ENCODE measurements at places on chromosomes 2 and 18.

DNA sequence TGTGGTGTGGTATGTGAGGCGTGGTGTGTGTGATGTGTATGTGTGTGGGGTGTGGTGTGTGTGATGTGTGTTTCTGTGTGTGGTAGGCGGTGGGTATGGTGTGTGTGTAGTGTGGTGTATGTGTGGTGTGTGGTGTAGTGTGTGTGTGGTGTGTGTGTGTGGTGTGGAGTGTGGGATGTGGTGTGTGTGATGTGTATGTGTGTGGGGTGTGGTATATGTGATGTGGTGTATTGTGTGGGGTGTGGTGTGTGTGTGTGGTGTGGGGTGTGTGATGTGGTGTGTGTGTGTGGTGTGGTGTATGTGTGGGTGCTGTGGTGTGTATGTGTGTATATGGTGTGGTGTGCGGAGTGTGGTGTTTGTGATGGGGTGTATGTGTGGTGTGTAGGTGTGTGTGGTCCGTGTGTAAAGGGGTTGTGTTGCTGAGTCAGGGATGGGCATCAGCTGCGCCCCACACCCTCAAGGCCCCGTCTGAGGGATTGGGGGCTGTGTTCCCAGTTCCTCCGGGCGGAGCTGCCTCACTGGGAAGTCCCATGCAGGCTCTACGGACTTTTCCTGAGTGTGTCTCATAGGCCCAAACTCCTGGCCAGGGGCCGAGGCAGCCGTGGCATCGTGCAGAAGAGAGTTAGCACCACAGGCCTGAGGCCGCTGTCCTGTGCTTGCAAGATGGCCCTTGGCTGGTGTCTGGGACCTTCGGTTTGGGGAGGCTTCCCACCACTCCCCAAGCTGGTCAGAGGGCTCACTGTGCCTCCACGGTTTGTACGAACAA is 18.2 kb upstream of the ARL4C start:
- no peak for DNase-seq

- DNase-seq: no peak
Observed at GRCh38 chr18:51279367-51279984, 82.0 kb upstream of the MEX3C start.

DNA sequence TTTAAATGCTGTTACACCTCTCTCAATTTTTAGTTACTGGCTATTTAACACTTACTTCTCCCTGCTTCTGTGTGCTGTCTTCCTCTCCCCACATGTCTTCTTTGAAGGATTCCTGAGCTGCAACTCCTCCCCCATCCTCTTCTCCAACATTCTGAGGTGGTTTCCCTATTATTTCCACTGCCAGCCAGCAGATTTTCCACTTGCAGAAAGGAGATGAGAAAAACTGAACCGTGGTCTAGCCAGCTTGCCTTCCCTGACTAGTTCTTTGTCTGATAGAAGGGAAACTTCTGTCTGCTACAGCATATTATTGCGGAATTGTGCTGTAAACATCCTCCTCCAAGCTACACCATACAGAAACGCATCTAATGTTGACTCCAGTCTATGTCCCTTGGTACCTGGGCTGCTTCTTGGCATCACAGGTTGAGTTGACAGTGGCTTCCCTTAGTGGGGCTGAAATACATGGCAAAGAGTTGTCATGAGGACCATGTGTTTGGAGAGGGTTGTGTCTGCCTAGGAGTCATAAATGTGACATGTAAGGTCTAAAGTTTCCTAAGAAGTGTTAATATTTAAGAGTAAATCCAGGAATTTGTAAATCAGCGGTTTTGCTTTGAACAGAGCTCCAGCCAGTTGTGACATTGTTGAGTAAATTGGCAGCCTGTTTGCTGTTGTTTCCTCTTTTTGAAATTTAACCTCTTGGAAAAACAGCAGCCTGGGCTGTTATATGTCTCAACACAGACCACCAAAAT is 68.3 kb upstream of the RND3 start:
- DNase-seq: no peak

GRCh38 chr2:204453730-204454167 is 91.5 kb upstream of the PARD3B start:
- DNase-seq: peak; percentile 58

DNA sequence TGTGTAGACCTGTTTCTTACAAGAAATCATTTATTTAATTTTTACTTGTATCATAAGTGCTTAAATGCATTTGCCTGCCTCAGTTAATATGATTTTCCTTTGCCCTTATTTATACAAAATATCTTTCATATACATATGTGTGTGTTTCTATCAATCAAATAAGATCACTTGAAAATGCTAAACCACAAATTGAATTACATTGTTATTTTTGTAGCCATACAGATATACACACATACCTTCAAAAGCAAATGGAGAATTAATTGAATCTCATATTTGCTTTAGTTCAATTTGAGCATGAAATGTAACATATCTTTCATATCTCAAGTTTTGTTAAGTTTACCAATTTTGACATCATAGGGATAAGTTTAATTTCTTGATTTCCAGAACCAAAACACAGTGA is 755.8 kb upstream of the PIK3C3 start:
- no peak for DNase-seq

DNA sequence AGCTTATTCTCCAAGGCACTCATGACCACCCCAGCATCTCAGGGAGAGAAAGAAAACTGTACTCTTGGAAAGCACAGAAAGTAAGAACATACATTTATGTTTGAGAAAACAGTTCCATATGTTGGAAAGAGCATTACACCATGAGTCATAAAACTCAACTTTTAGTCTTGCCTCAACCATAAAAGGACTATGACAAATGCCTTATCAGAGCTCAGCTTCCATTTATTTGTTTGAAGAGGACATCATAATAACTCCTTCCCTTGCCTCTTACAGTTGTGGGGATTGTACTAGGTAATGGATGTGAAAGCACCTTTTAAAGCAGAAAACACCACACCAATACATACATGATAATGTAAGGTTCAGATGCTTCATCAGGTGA is 370.8 kb downstream of the LNPK start:
- DNase-seq: no peak

- DNase-seq: no peak
Observed at GRCh38 chr2:29113891-29114321, 1.3 kb upstream of the CLIP4 start.

DNA sequence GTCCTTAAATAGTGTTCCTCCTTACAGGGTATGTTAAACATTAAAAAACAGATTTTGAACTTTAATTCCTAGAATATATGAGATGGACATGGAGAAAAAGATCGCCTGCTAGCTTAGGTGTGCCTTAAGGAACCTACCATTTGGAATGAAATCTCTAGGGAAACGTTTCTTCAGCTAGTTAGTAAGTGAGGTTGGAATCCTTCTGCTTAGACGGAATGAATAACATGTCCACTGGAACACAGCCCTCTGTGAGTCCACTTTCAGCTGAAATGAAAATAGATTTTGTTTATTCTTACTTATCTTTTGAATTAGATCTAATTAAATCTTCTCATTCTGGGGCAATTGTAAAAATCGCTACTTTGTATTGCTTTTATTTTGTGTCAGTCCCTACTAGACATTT is 28.4 kb downstream of the NAB1 start:
- DNase-seq: no peak

GRCh38 chr18:50429207-50429948 is 54.5 kb downstream of the SKA1 start:
- no peak for DNase-seq

DNA sequence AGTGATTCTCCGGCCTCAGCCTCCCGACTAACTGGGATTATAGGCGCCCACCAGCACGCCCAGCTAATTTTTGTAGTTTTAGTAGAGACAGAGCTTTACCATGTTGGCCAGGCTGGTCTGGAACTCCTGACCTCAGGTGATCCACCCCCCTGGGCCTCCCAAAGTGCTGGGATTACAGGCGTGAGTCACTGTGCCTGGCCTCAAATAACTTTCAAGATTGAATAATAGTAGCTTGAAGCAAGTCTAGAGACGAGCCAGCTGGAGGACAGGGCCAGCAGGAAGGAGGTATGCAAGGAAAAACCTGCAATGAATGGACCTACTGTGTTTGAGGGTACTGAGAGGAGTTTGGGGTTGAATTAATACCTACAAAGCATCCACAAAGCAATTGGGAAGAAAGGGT is 87.5 kb downstream of the MSH2 start:
- no peak for DNase-seq

DNA sequence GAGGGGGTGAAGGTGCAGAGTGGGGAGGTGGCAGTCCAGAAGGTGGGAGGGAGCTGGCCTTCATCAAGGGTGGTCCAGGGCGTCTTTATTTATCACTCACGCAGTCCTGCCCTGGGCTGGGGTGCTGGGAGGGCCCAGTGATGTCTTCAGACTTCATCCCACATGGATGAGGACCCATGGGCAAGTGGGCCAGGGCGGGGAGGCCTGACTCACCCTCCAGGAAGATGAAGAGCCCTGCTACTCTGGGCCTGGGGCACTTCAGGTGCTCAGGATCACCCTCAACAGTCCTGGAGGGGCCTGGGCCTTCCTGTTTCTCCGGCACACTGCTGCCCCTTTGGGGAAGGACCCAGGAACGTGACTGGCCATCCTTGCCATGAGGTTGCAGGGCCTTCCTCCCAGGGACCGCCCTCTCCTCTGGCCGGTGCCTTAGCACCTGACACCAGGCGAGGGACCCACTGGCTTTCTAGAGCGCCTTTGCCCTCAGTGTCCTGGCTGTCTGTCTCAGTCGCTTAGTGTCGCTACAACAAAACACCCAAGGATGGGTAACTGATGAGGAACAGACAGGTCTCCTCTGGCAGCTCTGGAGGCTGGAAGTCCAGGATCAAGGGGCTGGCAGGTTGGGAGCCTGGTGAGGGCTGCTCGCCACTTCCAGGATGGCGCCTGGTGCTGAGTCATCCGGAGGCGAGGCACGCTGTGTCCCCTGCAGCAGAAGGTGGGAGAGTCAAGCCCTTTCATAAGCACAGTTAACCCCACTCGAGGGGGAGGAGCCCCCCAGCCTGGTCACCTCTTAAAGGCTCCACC is 57.8 kb upstream of the HS6ST1 start:
- no peak for DNase-seq

- no peak for DNase-seq
Observed at GRCh38 chr2:181218401-181218821, 238.0 kb downstream of the UBE2E3 start.

- DNase-seq: no peak
Observed at GRCh38 chr18:63284173-63284799, 35.3 kb downstream of the BCL2 start.

DNA sequence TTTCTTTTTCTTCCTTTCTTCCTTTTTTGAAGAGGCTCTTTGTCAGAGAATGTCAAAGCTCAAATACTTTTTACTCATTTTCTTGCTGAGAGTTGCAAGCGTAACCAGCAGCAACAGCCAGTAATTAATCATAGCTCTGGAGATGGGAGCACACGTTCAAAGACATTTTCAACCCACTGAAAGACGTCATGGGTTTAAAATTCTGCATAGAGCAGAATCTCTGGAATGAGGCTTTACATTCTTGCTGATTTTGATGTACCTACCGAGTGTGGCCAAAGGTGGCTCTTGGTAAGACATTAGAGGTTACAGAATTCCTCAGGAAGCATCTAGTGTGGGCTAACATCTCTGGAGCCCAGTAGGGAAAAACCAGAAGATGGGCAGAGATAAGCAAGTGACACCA is 292.5 kb downstream of the MTX2 start:
- DNase-seq: no peak

DNA sequence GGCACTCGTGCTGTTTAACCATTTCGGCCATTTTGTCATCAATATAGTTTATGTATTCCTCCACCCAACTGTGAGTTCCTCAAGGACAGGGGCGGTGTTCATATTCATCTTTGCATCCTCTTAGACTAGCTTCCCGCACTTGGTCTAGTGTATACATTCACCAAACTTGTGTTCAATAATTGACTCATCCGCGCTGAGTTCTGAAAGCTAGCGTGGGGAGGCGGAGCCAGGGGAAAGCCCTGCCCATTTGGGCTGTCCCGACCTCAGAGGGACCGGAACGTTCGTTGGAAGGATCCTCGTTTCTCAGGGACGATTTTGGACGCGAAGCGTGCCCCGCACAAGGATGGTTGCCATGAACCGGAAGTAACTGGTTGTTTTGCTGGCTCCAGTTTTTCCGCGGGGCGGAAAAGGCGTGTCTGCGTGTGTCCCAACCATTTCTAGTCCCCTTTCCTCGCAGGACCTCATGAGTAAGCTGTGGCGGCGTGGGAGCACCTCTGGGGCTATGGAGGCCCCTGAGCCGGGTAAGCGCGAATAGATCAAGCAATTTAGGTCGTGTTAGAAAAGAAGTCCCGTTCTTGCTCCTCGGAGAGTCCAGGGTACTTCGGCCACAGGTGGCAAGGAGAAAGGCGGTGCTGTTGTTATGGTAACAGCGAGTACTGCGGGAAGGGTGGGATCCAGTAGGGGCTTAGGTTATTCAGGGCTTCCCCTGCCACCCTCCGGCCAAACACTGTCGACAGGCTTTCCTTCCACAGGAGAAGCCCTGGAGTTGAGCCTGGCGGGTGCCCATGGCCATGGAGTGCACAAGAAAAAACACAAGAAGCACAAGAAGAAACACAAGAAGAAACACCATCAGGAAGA is at the start of gene INO80B:
Gene INO80B (plus strand): TSS at position 434 of the 858 bp plus-strand sequence. CDS start 30 bp downstream, at position 464.
- peak; percentile 94 for DNase-seq

DNA sequence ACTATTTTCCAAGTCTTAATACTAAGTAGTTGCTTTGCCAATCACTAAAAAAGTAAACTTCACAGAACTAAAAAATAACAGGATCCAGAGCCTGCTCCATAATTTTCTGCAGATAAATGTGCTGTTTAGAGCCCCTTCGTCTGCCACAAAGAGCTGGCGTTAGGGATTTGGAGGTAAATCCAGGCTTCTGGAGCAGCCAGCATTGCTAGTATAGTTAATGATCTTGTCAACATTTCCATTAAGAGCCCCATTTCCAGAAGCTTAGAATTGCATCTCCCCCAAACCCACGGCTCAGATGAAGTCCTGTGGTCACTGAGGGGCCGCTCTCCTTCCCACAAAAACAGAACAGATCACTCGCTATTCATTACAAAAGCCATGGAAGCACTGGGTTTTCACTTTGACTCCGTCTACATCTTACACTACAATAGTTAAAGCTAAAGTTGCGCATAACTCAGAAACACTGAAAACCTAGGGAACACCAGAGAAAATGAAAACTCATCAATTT is 41.9 kb downstream of the ZNF516 start:
- peak; percentile 21 for DNase-seq

DNA sequence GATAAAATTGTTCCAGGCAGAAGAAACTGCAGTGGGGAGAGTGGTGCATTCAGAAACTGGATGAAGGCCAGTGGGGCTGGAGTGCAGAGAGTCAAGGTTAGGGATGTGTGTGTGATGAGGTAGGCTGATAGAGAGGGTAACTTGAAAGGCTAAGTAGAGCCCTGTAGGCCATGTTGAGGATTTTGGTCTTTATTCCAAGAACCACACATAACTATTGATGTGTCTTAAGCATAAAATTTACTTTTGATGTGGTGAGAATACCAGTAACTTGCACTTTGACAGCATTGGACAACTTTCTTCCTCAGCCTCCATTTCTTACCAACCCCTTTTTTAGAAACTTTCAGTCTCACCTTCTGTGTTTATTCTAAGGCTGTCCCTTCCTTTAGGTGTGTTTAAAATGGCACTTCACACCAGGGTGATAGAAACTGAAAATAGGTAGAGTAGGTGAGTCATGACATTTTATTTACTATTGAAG is 22.6 kb downstream of the MTX2 start:
- no peak for DNase-seq

GRCh38 chr2:60051991-60052390 is 501.5 kb downstream of the BCL11A start:
- DNase-seq: no peak
